ENCODE measurements at places on chromosomes 1 and 21. TPM values are rescaled to one million over a fixed set of nuclear protein-coding genes. Genes with fewer than 3 reads are reported as not detected.
A peak's percentile ranks its signal among the peaks of the same experiment; 100 is the strongest.

DNA sequence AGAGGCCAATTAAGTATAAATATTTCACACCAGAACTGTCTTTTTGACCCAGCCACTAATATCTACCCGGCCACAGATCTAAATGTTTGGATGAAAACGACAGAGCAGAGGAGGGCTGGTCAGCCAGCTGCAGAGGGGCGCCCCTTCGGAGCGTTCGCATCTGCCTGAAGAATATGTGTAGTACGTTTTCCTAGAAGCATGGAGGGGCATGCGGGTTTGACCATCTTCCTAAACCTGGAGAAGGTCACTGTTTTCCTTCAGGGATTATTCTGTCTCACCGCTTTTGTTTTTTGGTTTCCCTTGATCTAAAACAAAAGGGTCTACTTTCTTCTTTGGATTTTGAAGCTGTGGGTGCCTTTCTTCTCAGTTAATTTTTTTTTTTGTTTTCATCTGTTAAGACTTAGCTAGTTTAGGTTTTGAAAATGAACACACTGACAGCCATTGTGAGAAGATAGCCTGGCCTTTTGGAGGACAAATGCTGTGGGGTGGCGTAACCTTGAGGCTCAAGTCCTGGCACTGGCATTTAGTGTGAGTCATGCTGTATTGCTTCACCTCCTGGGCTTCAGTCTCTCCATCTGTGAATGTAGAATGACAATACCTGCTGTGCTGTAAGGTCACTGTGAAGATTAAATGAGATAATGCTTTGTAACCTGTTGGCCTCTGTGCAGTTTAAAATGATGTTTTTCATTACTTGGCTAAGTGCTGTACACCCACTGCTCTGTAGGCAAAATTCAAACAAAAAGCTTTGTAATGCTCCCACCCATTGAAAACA lies 74.1 kb upstream of the IRF2BP2 start:
- DNase-seq: no peak

DNA sequence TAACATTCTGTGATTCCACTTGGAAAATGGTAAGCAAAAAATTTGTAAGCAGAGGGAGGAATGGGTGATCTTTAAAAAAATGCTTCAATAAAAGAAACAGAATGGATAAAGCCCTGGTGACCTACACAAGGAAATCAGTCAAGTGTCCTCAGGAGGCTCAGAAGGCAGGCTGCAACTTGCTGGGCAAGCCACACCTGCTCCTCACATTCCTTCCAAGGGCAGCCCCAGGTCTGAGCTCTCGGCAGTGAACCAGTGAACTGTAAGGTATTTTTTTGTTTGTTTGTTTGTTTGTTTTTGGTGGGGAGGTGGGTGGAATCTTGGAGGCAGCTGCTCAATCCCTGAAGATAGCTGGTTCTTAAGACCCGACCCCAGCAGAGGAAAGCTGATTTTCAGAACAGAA lies 4.4 kb downstream of the TACSTD2 start:
- no peak for DNase-seq

GRCh38 chr1:221166559-221167318 lies 287.5 kb downstream of the HLX start:
- no peak for DNase-seq

GRCh38 chr1:24451746-24452145 lies 36.1 kb downstream of the NIPAL3 start:
- DNase-seq: no peak

- DNase-seq: no peak
These were observed 259.9 kb upstream of the FMN2 start for GRCh38 chr1:239831577-239832355.

DNA sequence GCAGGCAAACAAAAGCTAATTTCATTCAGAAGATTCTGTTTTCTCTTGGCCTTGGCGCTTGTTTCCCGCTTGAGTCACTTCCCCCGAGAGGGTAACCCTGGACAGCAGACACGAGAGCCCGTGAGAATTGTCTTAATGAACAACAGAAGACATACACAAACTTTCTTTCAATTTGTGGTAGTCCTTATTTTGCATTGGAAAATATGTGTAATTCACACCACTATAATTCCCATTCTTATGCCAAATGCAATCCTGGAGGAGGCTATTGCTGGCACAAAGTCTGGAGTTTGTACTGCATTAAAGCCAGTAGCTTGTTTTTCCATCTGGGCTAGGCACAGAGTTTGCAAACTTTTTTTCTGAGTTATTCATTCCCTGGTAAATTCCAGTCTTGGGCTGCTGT lies 109.8 kb upstream of the IVNS1ABP start:
- DNase-seq: peak; percentile 73

- DNase-seq: no peak
These were observed 13.3 kb downstream of the PTCH2 start for GRCh38 chr1:44829506-44830384.

- no peak for DNase-seq
These were observed 26.4 kb upstream of the CLIC6 start for GRCh38 chr21:34642211-34643075.

DNA sequence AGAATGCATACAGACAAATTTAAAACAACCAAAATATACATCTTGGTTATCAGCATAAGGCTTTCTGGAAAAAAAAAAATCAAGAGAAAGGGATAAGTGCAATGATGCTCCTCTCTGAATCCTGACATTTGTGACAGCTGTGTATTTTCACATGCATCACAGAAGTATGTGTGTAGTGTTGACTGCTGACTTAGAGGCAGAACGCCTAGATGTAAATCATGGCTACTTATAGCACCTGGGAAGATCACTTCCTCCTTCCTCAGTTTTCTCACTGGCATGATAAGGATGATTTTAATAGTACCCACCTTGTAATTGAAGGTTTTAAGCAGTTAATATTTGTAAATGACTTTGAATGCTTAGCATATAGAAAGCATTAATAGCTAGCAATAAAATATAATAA lies 112.5 kb downstream of the MRPL39 start:
- no peak for DNase-seq

GRCh38 chr21:32779983-32780382 lies 8.4 kb upstream of the PAXBP1 start:
- no peak for DNase-seq

- no peak for DNase-seq
These were observed 69.5 kb downstream of the NTMT2 start for GRCh38 chr1:170215072-170215885.

DNA sequence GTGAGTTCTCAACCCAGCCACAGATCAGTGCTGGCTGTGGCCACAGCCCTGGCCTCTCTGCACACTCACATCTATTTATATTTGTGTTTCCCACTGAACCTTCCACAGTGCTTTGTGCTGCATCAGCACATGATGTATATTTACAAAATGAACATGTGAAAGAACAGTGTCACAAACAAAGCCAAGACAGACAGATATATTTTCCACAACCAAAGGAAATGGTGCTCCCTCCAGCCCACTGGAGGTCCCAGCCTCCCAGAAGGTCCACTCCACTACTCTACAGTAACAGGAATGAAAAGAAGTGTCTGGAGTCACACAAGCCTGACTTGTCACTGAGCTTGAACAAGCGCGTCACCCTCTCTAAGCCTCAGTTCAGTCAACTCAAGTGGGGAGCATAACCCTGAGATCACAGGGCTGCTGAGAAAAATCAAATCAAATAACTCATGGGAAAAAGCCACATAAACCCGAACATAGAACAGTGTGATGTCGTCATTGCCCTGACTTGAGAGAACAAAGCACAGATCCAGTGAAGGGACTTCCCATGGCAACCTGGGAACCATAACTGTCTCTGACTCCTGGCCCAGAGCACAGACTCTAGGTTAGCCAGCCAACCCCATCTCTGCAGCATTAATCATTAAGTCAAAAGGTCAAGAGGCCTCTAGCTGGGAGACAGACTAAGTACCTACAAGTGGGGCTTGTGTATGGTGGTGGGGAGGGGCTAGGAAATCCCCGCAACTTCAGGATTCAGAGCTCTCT lies 121.2 kb downstream of the TRABD2B start:
- DNase-seq: no peak

DNA sequence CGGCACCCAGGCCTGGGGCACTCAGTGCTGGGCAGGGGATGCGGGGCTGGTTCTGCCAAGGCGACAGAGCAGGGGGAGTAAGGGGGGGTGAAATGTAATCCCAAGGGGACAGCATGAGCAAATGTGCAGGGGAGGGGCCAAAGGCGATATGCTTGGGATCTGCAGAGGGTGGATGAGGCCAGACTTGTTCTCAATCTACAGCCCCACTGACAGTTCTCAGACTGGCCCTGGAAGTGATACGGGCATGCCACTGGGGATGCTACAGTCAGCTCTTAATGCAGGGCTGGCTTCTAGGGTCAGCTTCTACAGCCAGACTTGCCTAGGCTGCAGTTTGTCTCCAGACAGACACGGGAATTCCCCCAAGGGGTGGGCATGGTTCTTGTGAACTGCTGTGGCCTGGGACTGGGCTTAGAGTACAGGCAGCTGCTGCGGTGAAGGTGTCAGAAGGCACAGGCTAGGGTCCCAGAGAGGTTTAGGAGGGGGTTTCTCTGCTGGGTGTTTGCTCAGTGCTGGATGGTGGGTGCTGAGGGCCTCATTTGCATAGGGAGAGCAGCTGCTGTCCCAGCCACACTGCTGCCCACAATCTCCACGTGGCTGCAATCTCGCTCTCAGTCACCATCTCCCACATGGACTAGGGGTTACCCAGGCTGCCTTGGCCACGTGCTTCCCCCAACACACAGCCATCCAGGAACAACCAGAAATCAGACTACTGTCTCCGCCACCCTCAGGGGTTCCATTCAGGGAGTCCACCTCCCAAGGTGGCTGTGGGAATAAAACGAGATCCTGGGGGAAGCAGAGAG lies 190.1 kb downstream of the HIVEP3 start:
- DNase-seq: no peak

- no peak for DNase-seq
These were observed 46.8 kb downstream of the MACO1 start for GRCh38 chr1:25477448-25478034.

DNA sequence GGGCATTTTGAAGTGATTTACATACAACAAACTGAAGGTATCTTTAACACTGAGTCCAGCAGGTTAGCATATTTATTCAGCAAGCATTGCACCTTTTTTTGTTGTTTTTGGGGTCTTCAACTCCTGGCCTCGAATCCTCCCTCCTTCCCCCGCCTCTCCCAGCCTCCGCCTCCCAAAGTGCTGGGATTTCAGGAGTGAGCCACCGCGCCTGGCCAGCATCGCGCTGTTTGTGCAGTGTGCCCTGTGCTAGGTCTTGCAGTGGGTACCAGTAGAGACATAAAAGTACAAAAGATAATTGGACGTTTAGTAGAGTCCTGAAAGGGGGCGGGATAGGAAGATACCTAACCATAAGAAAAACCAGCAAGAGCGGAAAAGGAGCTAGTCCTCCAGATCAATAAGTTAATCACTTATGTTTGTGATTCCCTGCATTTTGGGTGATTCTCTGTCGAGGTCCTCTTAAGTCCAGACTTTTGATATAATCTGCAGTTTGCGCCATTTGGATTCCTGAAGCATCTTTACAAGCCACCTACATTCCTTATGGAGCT lies 111.8 kb downstream of the OSBPL9 start:
- no peak for DNase-seq

DNA sequence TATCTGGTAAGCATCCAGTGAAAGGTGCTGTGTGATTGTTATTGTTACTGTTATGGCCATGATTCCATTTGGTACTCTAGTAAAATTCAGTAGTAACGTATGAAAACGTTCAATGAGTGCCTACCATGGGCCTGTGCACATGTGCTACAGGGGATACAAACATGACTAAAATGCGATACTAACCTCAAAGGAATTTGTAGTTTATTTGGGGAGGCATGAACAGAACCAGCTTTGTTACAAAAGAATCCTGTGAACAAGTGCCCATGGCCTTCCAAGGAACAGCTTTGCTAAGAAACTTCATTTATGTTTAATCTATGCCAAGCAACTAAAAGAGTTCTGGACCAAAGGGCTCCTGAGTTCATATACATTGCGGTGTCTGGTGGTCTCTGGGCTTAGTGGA lies 28.7 kb downstream of the PTGFR start:
- DNase-seq: no peak

DNA sequence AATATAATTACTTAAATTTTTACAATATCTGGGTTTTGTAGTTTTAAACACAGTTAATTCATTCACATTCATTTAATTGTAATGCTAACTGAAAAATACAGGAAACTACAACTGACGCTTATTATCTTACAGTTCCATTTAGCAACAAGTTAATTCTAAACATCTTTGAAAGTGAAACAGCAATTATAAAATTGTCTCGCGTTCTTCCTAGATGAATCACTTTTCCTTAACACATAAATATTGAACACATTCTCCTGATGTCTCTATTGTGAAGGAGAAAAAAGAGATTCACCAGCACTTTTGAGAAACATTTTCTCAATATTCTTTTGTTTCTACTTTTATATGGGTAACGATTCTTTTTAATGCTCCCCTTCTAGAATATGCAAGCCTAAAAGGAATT lies 6.4 kb downstream of the PTGFR start:
- no peak for DNase-seq

DNA sequence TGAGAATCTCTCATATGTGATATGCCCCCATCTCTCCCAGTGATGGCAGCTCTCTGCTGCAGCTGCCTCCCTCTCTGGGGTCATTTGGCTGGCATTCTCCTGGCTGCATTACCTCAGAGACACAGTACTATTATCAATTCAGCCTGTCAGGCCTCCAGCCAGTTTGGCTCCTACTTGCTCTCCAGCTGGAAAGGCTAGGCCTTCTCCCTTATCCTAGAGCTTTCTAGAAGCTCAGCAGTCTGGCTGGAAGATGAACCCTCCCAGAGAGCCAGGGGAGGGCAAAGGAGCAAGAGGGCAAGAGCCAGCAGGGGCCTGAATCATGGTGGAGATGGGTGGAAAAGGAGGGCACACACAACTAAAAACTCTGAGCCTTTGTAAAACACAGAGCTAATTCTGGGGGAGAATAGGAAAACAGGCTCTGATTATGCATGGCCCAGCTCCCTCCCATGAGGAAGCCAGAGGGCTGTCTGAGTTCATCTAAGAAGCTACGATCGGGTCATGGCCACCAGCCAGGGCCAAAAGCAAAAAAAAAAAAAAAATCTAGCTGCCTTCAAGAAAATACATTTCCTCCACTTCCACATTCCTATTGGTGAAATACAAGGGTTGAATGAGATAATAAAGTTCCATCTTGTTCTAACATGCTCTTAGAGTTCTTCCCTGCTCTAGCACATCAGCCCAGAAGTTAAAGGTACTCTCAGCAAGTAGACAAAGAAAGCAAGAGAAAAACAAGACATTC lies 8.8 kb downstream of the LAMB3 start:
- DNase-seq: no peak

DNA sequence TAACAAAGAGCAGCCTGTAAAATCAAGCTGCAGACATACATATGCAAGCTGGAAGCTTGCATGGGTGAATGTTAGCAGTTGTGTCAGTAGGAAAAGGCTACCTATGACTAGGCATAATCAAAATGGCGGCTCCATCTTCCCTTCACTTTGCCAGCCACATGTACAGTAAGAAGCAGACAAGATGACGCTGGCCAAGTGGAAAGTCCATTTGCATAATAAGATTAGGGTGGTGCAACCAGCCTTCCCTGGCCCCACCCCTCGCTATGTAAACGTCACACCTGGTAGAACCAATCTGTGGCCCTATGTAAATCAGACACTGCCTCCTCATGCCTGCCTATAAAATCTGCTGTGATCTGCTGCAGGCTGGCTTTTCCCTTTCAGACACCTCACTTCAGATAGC lies 171.9 kb upstream of the USP25 start:
- DNase-seq: no peak

- DNase-seq: no peak
These were observed 87.9 kb downstream of the CDC14A start for GRCh38 chr1:100440075-100440809.

LTN1 gene
- 29.5 TPM for total RNA-seq

SH3D21 gene
- 1.1 TPM for total RNA-seq

SAMD11 gene
- 0.07 TPM for total RNA-seq

CELF3 gene
- not detected for total RNA-seq

KLHL17 gene
- 7.8 TPM for total RNA-seq

LEMD1 gene
- total RNA-seq: not detected

IQCC gene
- 1.2 TPM for total RNA-seq

ZNF697 gene
- 24.6 TPM for total RNA-seq

EIF3I gene
- total RNA-seq: 372 TPM
